Chondrocyte (in vitro differentiated cells): ENCODE measurements at places on chromosomes 6 and 20. TPM values are rescaled to one million over a fixed set of nuclear protein-coding genes. Genes with fewer than 3 reads are reported as not detected.

- no peak for DNase-seq
These were observed 9.2 kb upstream of the C6orf141 start for GRCh38 chr6:49541210-49541724.

- DNase-seq, result no peak
These were observed 87.5 kb downstream of the SH3BGRL2 start for GRCh38 chr6:79718509-79719247.

GRCh38 chr6:57301757-57302156 is 15.7 kb upstream of the PRIM2 start:
- DNase-seq, result no peak

GRCh38 chr6:119207971-119208725 is 129.7 kb upstream of the FAM184A start:
- no peak for DNase-seq

DNA sequence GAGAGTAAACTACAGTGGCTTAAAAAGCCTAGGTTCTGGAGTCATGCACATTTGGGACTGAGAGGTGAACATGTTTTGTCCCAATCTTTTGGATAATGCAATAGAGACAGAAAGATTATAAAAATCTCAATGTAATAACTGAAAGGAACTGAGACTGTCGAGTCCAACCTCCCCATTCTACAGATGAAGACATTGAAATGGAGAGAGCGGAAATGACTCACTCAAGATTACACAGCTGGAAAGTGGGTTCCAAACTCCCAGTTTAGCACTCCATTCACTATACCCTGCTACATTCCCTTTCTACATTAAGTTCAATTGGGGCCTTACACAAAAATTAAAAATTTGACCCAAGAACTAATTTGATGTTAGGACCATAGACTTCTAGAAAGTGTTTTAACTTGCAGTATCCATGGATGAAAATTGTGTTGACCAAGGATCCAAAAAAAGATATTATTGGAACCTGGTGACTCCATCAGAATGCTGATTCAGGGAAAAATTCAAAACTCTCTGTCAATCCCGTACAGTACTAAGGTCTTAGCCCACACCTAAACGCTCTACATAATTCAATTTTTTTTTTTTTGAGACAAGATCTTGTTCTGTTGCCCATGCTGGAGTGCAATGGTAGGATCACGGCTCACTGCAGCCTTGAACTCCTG is 1.5 kb upstream of the ILRUN start:
- no peak for DNase-seq

- no peak for DNase-seq
These were observed 20.4 kb downstream of the SERINC3 start for GRCh38 chr20:44501448-44501847.

GRCh38 chr20:64130876-64131275 is 23.5 kb upstream of the NPBWR2 start:
- peak; percentile 34 for DNase-seq

- no peak for DNase-seq
These were observed 17.1 kb upstream of the C20orf144 start for GRCh38 chr20:33645072-33645358.

The CTCFL gene
- not detected in 3 replicates for total RNA-seq

The COL19A1 gene
- total RNA-seq, result 0.22 to 2.0 TPM (median 2.0 TPM) in 3 replicates

The OXT gene
- not detected in 3 replicates for total RNA-seq

The C6orf15 gene
- 0.37 TPM in 1 of 3 replicates, not detected in the others for total RNA-seq
